H1 (cell line): ENCODE measurements at places on chromosomes 5 and 9. TPM values are rescaled to one million over a fixed set of nuclear protein-coding genes. Genes with fewer than 3 reads are reported as not detected.
A peak's percentile ranks its signal among the peaks of the same experiment; 100 is the strongest.

DNA sequence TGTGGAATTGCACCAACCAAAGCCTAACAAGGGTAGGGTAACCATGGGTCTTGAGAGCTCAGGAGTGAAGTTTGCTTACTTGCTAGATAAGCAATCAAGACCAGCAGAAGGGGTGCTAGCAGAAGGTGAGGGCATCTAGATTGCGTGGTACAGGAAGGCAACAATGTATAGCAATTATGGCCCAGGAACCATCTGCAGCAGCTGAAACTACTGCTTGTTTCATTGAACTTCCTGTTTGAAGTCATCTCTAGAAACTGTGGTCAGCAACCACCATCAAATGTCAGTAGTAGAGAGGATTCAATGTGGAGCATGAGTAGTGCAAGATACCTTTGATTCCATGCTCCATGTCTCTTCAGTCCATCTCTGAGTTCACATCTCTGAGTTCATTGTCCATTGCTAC, 462.1 kb upstream of the GRAMD2B start:
- H3K27me3 ChIP-seq = no peaks in the 10 kb centered on the region
- no peaks in the 10 kb centered on the region for H3K4me1 ChIP-seq
- no peaks in the 10 kb centered on the region for H3K36me3 ChIP-seq
- no peak for DNase-seq
- H3K27ac ChIP-seq = no peak overlapping the region

- no peak overlapping the region for H3K27ac ChIP-seq
- no peak overlapping the region for H3K4me3 ChIP-seq
- DNase-seq = no peak
- no peaks in the 10 kb centered on the region for H3K36me3 ChIP-seq
Measured at GRCh38 chr9:116646661-116647514, 40.2 kb upstream of the TRIM32 start.

DNA sequence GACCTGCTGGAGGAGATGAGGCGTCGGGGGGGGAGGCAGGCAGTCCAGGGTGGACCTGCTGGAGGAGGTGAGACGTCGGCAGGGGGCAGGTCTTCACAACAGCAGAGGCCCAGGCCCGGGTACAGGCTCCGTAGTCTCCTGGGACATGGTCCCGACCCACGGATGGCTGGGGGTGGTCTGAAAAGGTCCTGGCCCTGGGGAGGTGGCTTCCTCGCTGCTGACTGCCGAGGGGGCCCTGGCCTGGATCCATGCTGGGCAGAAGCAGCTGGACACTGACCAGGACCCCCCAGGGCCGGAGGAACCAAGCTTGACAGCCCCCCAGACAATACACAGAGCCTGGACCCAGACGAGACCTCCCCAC, 8.5 kb downstream of the EGFL7 start:
- H3K4me1 ChIP-seq = peaks cover 3% of the 10 kb centered on the region
- no peak for DNase-seq
- H3K36me3 ChIP-seq = no peaks in the 10 kb centered on the region; the same call in 1 of the 2 replicates
- no peaks in the 10 kb centered on the region for H3K27me3 ChIP-seq

- H3K4me3 ChIP-seq = no peak overlapping the region
- no peaks in the 10 kb centered on the region for H3K4me1 ChIP-seq
- H3K36me3 ChIP-seq = no peaks in the 10 kb centered on the region
- no peaks in the 10 kb centered on the region for H3K27me3 ChIP-seq
- DNase-seq = no peak
- no peak overlapping the region for H3K27ac ChIP-seq
Measured at GRCh38 chr5:113092683-113093082, 116.1 kb downstream of the DCP2 start.

DNA sequence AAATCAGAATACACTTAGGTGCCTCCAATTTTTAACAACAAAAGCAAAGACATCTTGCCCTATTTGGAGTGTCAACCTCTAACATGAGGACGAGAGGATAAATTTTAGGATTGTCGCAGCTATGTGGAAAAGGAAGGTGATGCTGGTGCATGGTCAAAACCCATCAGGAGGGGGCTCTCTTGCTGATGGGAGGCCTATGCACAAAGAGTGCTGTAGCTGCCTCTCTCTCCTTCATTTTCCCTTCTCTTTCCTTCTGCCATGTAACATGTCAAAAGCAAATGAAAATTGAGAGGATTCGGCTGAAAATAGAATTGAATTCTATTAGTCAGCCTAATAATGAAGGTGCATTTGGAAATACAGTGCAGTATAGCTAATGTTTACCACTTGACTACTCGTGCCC, 578.7 kb upstream of the ZNF462 start:
- no peak overlapping the region for H3K27ac ChIP-seq
- no peaks in the 10 kb centered on the region for H3K27me3 ChIP-seq
- H3K4me1 ChIP-seq = peaks cover 2% of the 10 kb centered on the region
- no peak for DNase-seq

GRCh38 chr5:116795189-116795588, 220.6 kb upstream of the SEMA6A start:
- no peak overlapping the region for H3K27ac ChIP-seq
- H3K27me3 ChIP-seq = no peaks in the 10 kb centered on the region
- DNase-seq = no peak
- H3K4me1 ChIP-seq = no peaks in the 10 kb centered on the region
- no peaks in the 10 kb centered on the region for H3K36me3 ChIP-seq

DNA sequence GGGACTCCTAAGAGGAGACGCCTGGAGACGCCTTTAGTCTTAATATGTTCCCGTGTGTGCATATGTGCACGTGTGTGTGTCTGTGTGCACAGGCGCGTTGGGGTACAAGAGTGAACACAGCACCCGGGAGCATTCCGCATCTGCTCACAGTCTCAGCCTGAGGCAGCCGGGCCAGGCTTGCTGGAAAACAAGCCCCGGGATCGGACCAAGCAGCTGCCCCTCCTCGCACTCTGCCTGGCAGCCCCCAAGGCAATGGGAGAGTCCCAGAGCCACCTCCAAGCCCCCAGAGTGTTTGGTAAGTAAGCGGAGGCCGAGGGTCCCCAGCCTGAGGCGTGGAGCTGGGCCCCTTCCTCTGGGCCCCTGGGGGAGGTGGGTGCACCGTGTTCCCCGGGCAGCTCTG, 27.3 kb upstream of the UBAC1 start:
- no peak overlapping the region for H3K27ac ChIP-seq
- H3K4me1 ChIP-seq = peaks cover 18% of the 10 kb centered on the region
- H3K36me3 ChIP-seq = no peaks in the 10 kb centered on the region
- no peak overlapping the region for H3K4me3 ChIP-seq

Gene FOXI1
- total RNA-seq = not detected in 2 replicates

GRCh38 chr5:80928073-80928472, 32.1 kb upstream of the RASGRF2 start:
- no peaks in the 10 kb centered on the region for H3K36me3 ChIP-seq
- DNase-seq = no peak
- no peaks in the 10 kb centered on the region for H3K4me1 ChIP-seq
- H3K27ac ChIP-seq = no peak overlapping the region

DNA sequence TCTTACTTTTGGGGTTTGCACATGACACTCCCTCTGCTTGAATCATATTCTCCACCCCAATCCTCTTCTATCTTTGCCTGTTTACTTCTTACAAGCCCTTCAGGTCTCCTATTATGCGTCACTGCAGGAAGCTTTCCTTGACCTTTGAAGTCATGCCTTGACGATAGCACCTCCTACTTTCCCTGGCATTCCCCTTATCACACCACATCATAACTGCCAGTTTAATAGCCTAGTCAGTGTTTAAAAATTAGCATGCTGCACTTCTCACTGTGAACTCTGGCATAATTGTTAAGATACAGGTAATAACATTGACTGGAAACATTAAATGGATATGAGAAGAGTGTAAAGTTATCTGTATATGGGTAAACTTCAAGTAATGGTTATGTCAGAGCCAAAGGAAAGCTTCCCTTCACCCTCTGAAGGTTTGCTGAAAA, 37.1 kb upstream of the CEP120 start:
- no peaks in the 10 kb centered on the region for H3K4me1 ChIP-seq
- no peaks in the 10 kb centered on the region for H3K36me3 ChIP-seq
- H3K27ac ChIP-seq = no peak overlapping the region
- H3K27me3 ChIP-seq = no peaks in the 10 kb centered on the region

Gene PLAA
- 64.2 and 64.5 TPM in 2 replicates for total RNA-seq

- no peaks in the 10 kb centered on the region for H3K27me3 ChIP-seq
- H3K4me3 ChIP-seq = no peak overlapping the region
- H3K36me3 ChIP-seq = no peaks in the 10 kb centered on the region
- no peak overlapping the region for H3K27ac ChIP-seq
Measured at GRCh38 chr5:15929611-15930263, 249.9 kb downstream of the MARCHF11 start.

DNA sequence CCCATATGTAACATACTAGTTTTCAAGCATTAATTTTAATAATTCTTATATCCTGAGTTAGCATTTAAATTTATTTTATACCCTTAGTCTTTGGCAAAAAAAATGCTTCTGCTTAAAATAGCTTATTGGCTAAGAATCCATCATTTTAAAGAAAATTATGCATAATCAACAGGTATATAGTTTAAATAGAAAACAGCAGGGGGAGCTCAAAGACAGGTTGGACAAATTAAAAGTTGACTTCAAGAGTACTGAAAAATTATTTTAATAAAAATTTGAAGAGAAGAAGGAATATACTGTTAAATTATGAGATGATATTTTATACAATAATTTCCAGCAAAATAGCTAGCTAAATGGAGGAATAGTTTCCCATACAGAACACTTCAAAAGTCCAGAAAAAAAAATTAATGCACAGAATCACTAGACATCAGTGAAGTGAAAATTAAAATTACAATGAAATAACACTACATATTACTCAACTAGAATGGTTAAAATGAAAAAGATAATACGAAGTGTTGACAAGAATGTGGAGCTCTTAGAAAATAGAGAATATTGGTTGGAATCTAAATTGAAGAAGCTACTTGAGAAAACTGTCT, 387.1 kb downstream of the PDE4D start:
- no peaks in the 10 kb centered on the region for H3K4me1 ChIP-seq
- H3K4me3 ChIP-seq = no peak overlapping the region
- H3K36me3 ChIP-seq = no peaks in the 10 kb centered on the region
- no peak for DNase-seq
- no peak overlapping the region for H3K27ac ChIP-seq

DNA sequence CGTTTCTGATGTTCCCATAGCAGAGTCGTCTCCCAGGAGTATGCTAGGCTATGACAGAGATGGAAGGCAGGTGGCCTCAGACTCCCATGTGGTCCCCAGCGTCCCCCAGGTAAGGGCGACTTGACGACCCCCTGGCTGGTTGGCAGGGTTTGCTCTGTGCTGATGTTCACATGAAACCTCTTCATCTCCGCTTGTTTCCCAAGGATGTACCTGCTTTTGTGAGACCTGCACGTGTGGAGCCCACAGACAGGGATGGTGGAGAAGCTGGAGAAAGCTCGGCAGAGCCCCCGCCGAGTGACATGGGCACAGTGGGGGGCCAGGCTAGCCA, 108.3 kb downstream of the WNK2 start:
- H3K27ac ChIP-seq = no peak overlapping the region
- no peak for DNase-seq
- no peaks in the 10 kb centered on the region; the same call in 1 of the 2 replicates for H3K36me3 ChIP-seq
- H3K4me3 ChIP-seq = no peak overlapping the region

GRCh38 chr5:135565725-135566421, 12.9 kb downstream of the CXCL14 start:
- H3K4me1 ChIP-seq = peaks cover 15% of the 10 kb centered on the region
- H3K27ac ChIP-seq = no peak overlapping the region
- H3K27me3 ChIP-seq = no peaks in the 10 kb centered on the region
- no peaks in the 10 kb centered on the region for H3K36me3 ChIP-seq
- DNase-seq = peak; percentile 95
- no peak overlapping the region for H3K4me3 ChIP-seq

Gene SPINK6
- total RNA-seq = not detected in 2 replicates

- no peaks in the 10 kb centered on the region for H3K27me3 ChIP-seq
- no peaks in the 10 kb centered on the region for H3K36me3 ChIP-seq
Measured at GRCh38 chr5:148961261-148962199, 101.3 kb downstream of the SH3TC2 start.

DNA sequence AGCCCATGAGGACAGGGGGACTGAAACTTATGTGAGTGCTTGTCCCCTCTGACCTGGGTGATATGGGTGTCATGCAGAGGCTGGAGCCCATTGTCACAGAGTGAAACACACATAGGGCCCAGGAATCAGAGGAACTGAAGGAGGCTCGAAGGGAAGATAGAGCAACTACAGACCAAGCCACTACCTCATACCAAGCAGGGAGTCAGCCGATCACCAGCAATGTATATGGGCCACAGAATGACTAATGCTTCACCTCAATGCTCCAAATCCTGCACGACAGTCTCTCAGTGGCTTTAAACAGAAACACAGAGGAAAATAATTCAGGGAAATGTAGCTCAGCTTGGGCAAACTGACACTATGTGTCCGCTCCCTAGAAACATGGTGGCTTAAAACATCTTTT, 8.9 kb upstream of the FBXW11 start:
- H3K36me3 ChIP-seq = no peaks in the 10 kb centered on the region
- no peak overlapping the region for H3K27ac ChIP-seq
- no peak overlapping the region for H3K4me3 ChIP-seq
- no peaks in the 10 kb centered on the region for H3K4me1 ChIP-seq
- H3K27me3 ChIP-seq = no peaks in the 10 kb centered on the region
- no peak for DNase-seq

Gene MBLAC2
- total RNA-seq = 5.7 and 6.7 TPM in 2 replicates

DNA sequence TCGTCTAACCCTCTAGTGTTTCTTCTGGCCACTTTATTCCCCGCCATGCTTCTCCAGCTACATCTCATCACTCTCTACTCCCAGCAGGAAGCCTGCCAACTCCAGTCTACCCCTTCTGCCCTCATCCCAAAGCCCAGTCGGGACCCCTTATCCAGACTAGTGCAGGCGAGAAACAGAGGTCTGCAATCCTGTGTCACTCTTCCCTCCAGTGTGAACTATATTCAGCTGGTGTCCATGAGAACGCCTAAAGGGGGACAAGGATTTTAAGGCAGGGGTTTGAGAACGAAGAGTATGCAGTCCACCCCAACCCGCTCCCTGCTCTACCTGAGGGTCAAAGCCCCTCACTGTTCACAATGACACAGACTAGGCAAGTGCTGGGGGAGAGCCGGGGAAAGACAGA, 41.7 kb upstream of the GABRP start:
- H3K4me3 ChIP-seq = no peak overlapping the region
- no peaks in the 10 kb centered on the region for H3K36me3 ChIP-seq
- peak; percentile 42 for DNase-seq
- no peak overlapping the region for H3K27ac ChIP-seq
- H3K27me3 ChIP-seq = no peaks in the 10 kb centered on the region

DNA sequence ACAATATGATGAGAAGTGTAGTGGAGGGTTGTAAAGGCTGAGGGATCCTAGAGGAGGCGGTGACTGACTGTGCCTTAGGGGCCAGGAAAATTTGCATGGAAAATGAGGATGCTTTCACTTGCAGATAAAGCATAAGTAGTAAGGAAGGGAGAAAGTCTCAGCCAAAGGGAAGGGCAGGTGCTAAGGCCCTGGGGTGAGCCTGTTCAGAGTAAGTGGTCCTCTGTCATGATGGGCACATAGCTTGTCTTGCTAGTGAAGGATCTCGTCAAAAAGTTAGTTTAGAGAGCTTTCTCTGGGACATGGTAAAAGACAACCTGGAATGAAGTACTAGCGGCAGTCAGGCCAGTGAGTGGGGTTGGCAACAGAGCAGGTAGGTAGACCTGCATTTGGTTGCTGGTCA, 75.4 kb upstream of the CPLX2 start:
- no peaks in the 10 kb centered on the region for H3K36me3 ChIP-seq
- H3K4me3 ChIP-seq = no peak overlapping the region; the same call in none of the 2 replicates
- H3K27me3 ChIP-seq = peaks cover 7% of the 10 kb centered on the region; the same call in 1 of the 2 replicates
- no peak overlapping the region for H3K27ac ChIP-seq
- peaks cover 2% of the 10 kb centered on the region; the same call in 1 of the 2 replicates for H3K4me1 ChIP-seq

GRCh38 chr9:131721076-131721475, 18.8 kb downstream of the RAPGEF1 start:
- H3K4me3 ChIP-seq = no peak overlapping the region
- H3K27me3 ChIP-seq = no peaks in the 10 kb centered on the region
- no peak for DNase-seq
- no peak overlapping the region for H3K27ac ChIP-seq

GRCh38 chr5:158716668-158717067, 383.0 kb downstream of the EBF1 start:
- H3K4me3 ChIP-seq = no peak overlapping the region
- H3K4me1 ChIP-seq = no peaks in the 10 kb centered on the region
- peaks cover 2% of the 10 kb centered on the region; the same call in 1 of the 2 replicates for H3K27me3 ChIP-seq
- no peaks in the 10 kb centered on the region for H3K36me3 ChIP-seq
- H3K27ac ChIP-seq = no peak overlapping the region

Gene ARHGEF39
- total RNA-seq = 17.5 and 18.6 TPM in 2 replicates
